ENCODE measurements at places on chromosomes 5 and 9. TPM values are rescaled to one million over a fixed set of nuclear protein-coding genes. Genes with fewer than 3 reads are reported as not detected.

Gene LEAP2
- polyA plus RNA-seq = 6.6 TPM

DNA sequence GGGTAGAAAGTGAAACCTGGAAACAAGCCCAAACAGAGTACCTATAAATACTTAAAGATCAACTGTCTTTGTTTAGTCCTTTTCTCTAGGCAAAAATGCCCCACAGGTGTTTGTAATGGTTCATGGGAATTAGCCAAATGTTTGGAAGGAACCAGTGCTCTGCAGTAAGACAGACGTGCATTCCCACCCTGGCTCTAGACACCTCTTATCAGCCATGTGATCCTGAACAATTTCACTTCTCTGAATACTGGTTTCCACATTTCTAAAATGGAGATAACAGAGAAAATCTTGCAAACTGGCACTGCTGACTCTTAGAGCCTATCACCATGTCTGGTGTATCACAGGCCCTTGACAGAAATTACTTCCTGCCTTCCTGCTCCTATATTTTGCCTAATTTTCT is 30.0 kb downstream of the GLIS3 start:
- DNase-seq = no peak

Gene SLC36A2
- polyA plus RNA-seq = 8.9 TPM

DNA sequence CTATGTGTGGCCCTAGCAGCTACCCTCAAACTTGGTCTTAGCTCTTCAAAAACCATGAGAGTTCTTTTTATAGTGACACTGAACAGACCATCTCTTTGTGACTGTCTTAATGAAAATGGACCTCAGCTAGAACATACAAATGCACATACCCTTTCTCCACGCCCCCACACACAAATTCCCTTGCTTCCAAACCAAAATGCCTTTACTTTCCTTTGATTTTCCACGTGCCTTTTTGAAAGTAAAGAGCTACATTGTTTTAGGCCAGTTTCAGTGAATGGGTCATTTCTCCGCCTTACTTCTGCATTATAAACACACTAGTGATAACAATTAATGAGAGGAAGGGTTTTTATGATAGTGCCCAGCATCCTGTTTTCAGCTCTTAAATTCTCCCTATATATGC is 105.8 kb upstream of the EFNA5 start:
- DNase-seq = no peak

Gene PLPP1
- polyA plus RNA-seq = 96.4 TPM

Gene PCDHA1
- 0.09 TPM for polyA plus RNA-seq

- DNase-seq = no peak
These were observed 18.1 kb downstream of the ANKRD33B start for GRCh38 chr5:10581867-10582511.
